ENCODE measurements at places on chromosomes 11 and 22. TPM values are rescaled to one million over a fixed set of nuclear protein-coding genes. Genes with fewer than 3 reads are reported as not detected.

GAL3ST1 gene
- 2.8 TPM for total RNA-seq

FAM83F gene
- 0.36 TPM for total RNA-seq

CTSW gene
- not detected for total RNA-seq

CRYAB gene
- total RNA-seq, result 6.0 TPM

TRIM66 gene
- total RNA-seq, result 4.9 TPM

RFPL1 gene
- not detected for total RNA-seq

TBX10 gene
- not detected for total RNA-seq

TENM4 gene
- 33.4 TPM for total RNA-seq

GRCh38 chr11:5643585-5643984 is 18.8 kb downstream of the TRIM34 start:
- DNase-seq, result no peak

DNA sequence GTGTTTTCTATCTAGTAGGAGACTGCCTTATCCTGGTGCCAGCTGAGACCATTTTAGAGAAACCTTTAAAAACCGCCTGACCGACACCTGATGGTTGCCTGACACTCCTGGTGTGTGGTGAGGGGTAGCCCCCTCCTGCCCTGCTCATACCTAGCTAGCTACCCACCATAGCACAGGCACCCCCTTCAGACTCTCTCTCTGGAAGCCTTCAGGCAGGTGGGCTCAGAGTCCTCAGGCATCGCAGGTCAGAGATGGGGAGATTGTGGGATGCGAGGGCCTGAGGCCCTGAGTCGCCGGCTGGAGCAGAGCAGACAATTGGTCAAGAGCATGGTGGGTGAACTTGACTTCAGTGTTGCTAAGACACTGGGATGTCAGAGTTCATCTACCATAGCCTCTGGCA is 424.6 kb downstream of the BRD1 start:
- no peak for DNase-seq

DNA sequence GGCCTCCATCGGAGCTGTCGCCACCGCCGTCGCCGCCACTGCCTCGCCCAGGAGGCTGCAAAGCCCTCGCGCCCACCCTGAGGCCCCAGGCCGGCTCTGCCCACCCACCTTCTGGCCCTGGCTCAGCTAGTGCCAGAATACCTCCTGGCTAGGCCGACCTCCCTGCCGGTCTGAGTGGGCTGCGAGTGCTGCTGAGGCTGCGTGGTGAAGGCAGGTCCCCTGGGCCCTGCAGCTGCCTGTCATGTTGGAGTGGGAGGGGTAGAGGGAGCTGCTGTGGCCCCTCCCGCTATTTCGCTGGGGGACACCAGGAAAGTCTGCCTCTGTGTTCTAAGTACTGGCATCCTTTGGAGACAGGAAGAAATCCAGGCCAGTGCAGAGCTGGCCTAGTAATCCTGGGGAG is 34.2 kb downstream of the LRRC10B start:
- no peak for DNase-seq

GRCh38 chr11:1762537-1763302 is 1.0 kb downstream of the CTSD start:
- no peak for DNase-seq

GRCh38 chr22:46614025-46614931 is 5.9 kb upstream of the GRAMD4 start:
- no peak for DNase-seq

GRCh38 chr11:63243533-63243932 is at the start of gene SLC22A25:
SLC22A25 (minus strand) TSS chr11:63243599; CDS start chr11:63229652, 13,947 bp downstream.
- DNase-seq, result no peak

- no peak for DNase-seq
These were observed 321 bp downstream of the RHBDD3 start for GRCh38 chr22:29267462-29267857.

- DNase-seq, result no peak
These were observed 6.5 kb downstream of the DGAT2 start for GRCh38 chr11:75775056-75775455.

DNA sequence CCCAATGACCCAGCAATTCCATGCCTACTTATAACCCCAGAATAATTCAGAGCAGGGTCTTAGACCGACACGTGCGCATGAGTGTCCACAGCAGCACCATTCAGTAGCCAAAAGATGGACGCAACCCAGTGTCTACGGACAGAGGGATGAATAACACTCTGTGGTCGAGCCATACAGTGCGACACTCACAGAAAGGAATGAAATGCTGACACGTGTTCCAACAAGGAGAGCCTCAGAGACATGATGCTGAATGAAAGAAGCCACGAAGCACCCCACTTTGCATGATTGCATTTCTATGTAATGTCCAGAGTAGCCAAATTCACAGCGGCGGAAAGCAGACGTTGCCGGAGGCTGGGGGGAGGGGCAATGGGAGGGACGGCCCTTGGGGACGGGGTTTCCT is 134.4 kb downstream of the CTTN start:
- DNase-seq, result no peak

DNA sequence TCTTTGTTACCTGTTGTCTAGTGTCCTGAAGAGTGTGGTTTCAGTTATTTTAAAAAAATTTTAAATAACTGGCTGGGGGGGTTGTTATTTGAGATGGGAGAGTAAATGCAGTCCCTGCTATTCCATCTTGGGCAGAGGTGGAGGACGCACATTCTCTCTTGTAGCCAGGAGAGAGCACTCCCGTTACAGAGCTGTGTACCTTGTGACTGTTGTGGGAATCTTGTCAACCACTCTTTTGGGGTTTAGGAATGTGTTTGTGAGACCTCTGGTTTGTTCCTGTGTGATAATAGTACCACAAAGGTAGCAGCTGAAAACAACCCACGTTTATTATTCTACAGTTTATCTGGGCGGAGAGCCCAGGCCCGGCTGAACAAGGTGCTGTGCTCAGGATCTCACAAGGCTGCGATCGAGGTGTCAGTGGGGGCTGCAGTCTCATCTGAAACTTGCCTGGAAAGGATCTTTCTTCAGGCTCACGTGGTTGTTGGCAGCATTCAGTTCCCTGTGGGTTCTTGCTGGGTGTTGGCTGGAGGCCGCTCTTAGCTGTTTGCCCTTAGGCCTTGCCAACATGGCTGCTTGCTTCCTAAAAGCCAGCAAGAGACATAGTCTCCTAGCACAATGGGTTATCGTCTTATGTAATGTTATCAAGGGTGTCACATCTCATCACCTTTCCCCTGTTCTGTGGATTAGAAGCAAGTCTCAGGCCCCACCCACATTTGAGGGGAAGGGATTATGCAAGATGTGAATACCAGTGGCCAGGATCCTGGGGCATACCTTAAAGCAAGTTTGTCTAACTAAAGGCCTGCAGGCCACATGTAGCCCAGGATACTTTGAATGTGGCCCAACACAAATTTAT is 20.6 kb downstream of the IGHMBP2 start:
- DNase-seq, result peak; percentile 32

DNA sequence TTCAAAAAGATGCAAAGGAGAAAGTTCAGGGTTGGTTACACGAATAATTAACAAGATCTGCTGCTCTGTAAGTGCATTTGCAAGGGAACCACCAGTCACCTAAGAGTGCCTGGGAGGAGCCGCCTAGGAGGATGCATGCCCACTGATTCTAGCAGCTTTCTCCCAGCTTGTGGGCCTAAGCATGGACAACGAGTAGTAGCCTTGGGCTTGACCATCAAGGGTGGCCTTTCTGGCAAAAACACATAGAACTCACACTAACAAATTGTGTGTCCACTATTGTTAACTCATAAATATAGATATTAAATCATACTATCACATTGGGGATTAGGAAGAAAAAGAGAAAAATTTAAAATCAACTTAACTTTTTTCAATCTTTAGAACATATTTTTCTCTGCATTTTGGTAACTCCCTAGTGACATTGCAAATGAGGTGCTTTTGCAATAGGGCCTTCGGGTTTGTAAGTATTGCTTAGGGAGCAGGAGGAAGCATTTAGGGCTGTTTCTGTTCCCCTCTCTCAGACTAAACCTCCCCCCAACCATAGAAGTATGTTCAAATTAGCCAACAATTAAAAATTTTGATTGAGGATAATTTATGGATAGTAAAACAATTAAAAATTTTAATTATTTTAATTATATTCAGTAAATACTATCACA is 57.3 kb upstream of the CEP295 start:
- no peak for DNase-seq

DNA sequence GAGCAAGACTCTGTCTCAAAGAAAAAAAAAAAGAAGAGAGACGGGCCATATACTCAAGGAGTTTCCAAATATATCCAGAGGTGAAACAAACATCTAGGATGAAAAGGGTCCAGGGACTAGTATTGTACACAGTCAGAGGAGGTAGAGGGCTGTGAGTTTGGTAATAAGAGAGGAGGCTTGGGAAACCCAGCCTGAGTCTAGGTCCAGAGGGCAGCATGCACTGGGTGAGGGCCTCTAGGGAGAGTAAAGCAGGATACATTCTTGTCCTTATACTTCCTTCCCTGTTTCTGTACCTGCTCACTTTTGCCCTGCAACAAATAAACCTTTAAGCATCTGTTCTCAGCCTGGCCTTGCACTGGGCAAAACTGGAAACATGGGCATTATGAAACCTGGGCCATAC is 31.5 kb downstream of the STIM1 start:
- DNase-seq, result no peak

- no peak for DNase-seq
These were observed 77.5 kb upstream of the PITPNB start for GRCh38 chr22:27996529-27996925.

DNA sequence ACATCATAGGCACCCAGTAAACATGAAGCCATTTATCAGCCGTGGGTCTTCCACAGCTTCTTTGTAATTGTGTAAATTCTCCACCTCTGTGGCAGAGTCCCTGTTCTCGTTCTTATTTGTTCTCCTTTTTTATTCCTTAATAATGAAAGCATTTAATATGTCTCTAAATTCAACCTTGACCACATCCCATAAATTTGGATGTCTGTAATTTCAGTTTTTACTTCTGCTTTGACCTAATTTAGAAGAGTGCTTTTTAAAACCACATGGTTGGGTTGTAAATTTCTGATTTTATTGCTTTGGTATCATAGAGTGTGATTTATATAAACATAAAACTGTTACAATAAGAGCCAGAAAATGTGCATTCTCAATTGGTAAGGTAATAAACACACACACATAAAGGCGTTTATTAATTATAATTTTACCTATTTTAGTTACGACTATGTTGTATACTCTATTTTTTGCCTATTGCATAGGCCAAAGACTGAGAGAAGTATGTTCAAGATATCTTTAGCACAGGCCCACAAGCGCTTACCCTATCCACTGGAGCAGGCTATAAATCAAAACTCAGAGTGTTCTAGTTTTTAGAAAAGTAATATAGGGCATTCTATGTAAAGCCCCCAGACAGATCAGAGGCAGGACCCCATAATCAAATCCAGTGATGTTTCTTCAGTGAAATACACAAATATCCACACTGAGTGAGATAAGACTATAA is 58.0 kb upstream of the CCND1 start:
- DNase-seq, result no peak

DNA sequence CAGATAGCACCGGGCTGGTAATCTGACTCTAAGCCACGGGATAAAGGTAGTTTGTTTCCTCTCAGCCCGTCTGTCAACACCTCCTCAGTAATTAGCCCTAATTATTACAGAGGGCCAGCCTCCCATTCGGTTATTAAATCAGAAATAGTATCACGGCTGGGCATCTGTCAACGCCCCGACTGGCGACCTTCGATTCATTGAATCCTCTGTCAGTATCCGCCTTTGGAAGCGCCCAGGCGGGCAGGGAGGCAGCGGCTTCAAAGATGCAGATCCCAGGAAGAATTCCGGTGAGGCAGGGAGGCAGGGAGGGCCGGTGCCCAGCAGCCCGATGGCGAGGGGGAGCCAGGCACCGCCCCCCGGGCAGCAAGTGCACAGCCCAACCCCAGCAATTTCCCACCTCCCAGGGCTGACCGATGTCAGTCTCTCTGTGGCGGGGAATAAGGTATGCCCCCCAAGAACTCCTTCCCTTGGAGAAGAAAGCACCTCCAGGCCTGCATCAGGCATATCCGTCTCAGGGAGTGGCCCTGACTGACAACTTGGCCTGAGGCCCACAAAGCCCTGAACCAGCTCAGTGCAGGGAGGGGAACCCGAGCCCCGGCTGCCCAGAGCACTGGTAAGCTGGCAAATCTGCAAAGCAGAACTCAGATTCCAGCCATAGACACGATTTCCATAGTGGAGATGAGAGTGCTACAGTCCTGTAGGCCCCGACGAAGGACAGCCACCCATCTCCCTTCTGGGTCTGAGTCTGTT is 11.4 kb downstream of the GNB1L start:
- DNase-seq, result no peak

GRCh38 chr22:32776397-32776796 is 25.1 kb upstream of the TIMP3 start:
- DNase-seq, result no peak

DNA sequence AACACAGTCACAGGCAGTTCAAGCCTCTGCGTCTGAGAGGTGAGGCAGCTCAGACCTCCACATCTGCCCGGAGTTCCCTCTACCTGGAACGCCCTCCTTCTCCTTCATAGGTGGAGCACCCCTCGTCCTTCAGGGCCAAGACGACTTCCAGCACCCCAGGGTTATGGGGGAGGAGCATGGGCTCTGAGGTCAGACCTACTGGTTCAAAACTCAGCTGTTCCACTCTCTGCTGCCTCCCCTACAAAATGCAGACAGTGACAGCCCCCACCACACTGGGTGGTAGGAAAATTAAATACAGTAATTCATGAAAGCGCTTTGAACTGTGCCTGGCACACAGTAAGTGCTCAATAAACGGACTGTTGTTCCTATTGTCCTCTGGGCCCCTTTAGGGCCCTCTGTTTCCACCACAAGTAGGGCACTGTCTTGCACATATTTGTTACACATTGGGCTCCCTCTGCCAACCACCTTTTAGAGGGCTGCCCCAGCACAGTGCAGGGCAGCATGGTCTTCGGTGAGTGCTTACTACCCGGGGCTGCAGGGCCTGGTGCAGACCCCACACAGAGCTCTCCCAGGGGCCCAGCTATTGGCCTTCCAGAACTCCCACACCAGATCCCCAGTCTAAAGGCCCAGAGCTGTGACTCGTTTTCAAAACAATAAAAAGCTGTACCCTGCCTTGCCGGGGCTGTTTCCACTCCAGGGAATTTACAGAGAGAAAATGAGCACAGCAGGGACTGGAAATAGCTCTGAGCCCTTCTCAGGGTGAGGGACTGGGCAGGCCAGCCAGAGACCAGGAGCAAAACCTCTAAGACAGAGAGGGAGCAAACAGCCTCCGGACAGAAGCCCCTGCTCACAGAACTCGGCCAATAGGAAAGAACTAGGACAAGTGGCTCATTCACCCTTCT is 2.5 kb downstream of the TMEM184B start:
- peak; percentile 37 for DNase-seq

DNA sequence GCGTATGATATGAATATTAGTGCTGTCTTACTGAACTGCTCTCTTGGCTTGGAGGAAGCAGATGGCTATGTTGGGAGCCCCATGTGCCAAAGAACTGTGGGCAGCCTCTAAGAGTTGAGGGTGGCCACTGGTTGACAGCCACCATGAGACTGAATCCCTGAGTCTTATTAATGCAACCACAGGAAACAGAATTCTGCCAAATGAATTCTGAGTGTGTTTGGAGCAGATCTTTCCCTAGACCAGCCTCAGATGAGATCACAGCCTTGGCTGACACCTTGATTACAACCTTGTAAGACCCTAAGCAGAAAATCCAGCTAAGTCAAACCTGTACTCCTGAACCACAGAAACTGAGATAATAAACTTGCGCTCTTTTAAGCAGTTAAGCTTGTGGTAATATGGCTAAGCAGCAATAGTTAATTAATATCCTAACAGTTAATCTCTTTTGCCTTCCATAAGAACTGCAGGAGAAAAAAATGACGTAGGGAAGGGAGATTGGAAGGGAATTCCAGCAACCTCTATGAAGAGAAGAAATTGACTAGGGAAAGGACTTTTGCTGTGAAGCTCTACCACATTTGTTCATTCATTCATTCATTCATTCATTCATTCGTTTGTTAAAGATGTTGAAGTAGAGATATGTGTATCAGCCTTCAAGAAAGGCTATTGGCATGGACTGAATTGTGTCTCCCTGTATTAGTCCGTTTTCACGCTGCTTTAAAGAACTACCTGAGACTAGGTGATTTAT is 26.8 kb downstream of the ADM start:
- DNase-seq, result no peak
